ENCODE measurements at places on chromosomes 1 and 21.
A peak's percentile ranks its signal among the peaks of the same experiment; 100 is the strongest.

- DNase-seq = peak; percentile 33
Observed at GRCh38 chr1:32759997-32760623, 57.0 kb downstream of the YARS1 start.

DNA sequence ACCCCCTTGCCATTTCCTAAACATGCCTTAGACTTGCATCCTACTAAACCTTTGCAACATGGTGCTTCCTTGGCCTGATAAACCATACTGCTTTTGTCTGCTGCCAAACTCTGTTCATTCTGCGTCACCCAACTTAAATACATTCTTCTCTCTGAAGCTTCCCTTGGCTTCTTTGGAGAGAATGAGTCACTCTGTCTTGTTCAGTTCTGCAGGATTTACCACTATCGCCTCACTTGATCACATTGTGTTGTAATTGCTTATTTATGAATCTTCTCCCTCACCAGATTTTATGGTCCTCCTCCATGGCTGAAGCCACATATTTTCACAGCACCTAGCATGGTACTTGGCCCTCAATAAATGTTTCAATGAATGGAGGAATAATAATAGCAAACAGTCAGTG, 21.7 kb upstream of the TUT4 start:
- no peak for DNase-seq

DNA sequence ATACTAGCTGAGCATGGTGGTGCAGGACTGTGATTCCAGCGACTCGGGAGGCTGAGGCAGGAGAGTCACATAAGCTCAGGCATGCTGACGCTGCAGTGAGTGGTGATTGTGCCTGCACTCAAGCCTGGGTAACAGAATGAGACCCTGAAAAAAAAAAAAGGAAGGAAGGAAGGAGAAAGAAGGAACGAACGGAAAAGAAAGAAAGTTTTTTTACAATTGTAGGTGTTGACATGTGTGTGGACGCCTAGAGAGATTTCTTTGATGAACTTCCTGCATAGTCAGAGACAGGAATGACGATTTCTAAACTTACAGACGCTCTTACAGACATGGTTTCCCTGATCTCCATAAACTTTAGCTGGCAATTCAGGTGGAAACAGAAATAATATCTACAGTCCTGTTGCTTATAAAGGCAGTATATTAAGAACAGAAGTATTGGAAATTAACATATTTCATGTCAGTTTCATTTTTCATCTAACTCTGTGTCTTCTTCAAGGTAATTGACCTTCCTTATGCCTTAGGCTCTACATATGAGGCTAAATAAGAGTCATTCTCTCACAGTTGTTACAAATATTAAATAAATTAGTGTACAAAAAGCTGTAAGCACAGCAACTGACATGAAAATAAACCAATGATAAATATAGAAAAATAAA, 4.1 kb downstream of the SAMSN1 start:
- peak; percentile 29 for DNase-seq

- DNase-seq = peak; percentile 74
Observed at GRCh38 chr1:203480525-203481084, 5.0 kb downstream of the PRELP start.
